Muscle of leg (tissue), 16 donors: ENCODE measurements at places on chromosomes 12 and 14.
A peak's percentile ranks its signal among the peaks of the same experiment; 100 is the strongest.

DNA sequence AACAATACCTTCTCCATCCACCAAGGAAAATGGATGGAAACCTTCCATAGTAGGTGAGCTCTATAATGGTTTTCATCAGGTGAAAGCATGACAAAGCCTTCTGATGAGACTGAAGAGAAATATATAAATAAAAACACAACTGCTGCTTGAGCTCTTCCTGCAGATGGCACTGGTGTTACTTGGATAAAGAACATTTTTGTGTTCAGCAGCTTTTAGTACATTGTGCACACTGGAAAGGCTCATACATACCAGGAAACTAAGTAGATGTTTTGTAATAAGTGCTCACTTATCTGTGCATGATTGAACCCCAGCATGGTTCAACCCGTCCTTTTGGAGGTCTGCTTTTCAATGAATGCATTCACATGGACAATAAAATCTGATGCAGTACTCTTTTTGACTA is 357.3 kb upstream of the MIS18BP1 start:
- DNase-seq = peak; percentile 15
- H3K27ac ChIP-seq = no peak overlapping the region
- H3K4me1 ChIP-seq = no peaks in the 10 kb centered on the region
- no peaks in the 10 kb centered on the region for H3K27me3 ChIP-seq

DNA sequence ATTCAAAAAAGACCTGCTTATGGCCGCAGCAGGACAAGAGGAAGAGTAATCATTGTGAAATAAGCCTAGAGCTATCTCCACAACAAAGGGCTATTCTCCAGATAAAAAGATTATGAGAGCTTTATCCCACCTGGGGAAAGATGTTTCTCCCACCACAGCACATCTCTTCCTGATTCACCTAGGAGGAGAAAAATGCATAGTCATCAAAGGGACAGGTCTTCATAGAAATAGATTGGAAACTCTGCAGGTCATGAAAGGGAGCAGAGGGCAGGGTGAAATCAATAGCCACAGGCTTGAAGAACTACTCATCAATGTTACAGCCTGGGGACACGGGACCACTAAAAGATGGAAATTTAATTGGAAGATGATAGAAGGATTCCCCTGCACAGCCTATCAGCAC is 453.8 kb upstream of the TMEM132C start:
- no peaks in the 10 kb centered on the region for H3K27me3 ChIP-seq
- H3K36me3 ChIP-seq = no peaks in the 10 kb centered on the region
- H3K4me1 ChIP-seq = peaks cover 27% of the 10 kb centered on the region
- H3K4me3 ChIP-seq = no peak overlapping the region

DNA sequence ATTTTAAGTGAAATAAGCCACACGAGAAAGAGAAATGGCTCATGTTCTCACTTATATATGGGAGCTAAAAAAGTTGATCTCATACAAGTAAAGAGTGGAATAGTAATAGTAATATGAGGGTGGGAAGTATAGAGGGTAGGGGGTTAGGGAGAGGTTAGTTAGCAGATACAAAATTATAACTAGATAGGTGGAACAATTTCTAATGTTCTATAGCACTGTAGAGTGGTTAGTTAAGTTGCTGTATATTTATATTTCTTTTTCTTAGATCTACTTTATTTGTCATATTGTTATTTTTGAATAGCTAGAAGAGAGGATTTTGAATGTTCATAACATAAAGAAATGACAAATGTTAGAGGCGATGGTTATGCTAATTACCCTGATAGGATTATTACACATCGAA is 74.1 kb downstream of the MIA2 start:
- H3K27ac ChIP-seq = no peak overlapping the region
- H3K27me3 ChIP-seq = no peaks in the 10 kb centered on the region
- H3K4me1 ChIP-seq = no peaks in the 10 kb centered on the region
- DNase-seq = no peak
- H3K4me3 ChIP-seq = no peak overlapping the region

- DNase-seq = no peak
- no peaks in the 10 kb centered on the region for H3K27me3 ChIP-seq
- no peak overlapping the region for H3K4me3 ChIP-seq
- peaks cover 34% of the 10 kb centered on the region for H3K36me3 ChIP-seq
- H3K4me1 ChIP-seq = no peaks in the 10 kb centered on the region
These were observed 28.6 kb downstream of the DDX51 start for GRCh38 chr12:132115500-132115899.

DNA sequence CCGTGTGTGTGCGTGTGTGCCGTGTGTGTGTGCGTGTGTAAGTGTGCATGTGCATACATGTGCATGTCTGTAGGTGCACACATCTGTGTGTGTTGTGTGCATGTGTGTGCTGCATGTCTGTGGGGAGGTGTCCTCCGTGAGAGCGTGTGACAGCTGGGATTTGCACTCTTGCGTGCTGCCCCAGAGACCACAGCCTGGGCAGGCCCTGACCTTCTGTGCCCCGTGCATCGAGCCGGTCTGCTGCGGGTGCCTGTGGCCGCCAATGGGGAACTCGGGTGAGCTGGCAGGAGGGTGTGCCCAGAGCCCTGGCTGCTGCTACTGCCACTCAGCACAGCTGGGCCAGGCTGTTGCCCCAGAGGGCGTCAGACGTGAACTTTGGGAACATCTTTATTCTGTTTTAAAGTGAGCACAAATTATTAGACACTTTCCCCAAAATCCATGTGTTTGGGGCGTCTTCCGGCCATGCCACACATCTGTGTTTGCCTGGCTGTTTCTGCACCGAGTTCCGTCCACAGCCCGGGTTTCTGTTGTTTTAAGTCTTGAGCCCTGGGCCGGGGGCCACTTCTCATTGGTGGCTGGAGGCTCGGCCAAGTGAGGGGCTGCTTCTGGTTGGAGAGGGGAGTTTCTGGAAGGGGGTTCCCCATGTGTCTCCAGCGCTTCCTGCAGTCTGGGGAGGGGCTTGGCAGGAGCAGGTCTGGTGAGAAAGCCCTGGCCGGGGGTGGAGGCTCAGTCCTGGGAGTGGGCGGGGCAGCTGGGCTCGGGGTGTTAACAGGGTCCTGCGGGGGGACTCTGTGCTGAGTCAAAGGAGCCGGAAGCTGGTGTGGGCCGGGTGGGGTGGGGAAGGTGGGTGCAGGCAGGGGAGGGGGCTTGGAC is 7.6 kb downstream of the CEP170B start:
- peaks cover 7% of the 10 kb centered on the region for H3K27me3 ChIP-seq
- H3K4me3 ChIP-seq = no peak overlapping the region
- DNase-seq = peak; percentile 76
- H3K36me3 ChIP-seq = no peaks in the 10 kb centered on the region

DNA sequence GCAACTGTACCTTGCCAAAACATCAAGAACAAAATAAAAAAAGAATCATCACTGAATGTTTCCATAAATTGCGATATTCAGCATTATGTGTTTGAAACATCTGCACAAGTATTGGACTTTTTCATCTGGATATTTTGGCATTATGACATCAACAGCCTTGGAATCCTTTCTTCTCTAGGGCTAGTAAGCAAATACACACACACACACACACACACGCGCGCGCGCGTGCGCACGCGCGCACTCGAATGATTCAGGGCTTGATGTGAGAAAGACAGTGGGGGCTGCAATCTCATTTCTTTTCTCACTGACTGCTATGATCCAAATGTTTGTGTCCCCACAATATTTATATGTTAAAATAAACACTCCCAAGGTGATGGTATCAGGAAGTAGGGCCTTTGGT is 90.0 kb upstream of the SLC38A4 start:
- H3K27me3 ChIP-seq = no peaks in the 10 kb centered on the region
- H3K4me3 ChIP-seq = no peak overlapping the region
- H3K36me3 ChIP-seq = no peaks in the 10 kb centered on the region
- peaks cover 3% of the 10 kb centered on the region for H3K4me1 ChIP-seq
- peak; percentile 97 for DNase-seq

- peaks cover 55% of the 10 kb centered on the region for H3K4me1 ChIP-seq
- no peak overlapping the region for H3K4me3 ChIP-seq
- peaks cover 46% of the 10 kb centered on the region for H3K27me3 ChIP-seq
- H3K27ac ChIP-seq = peak overlapping the region; percentile 65
- H3K36me3 ChIP-seq = no peaks in the 10 kb centered on the region
- peak; percentile 74 for DNase-seq
These were observed 12.9 kb downstream of the BCL11B start for GRCh38 chr14:99258876-99259726.

DNA sequence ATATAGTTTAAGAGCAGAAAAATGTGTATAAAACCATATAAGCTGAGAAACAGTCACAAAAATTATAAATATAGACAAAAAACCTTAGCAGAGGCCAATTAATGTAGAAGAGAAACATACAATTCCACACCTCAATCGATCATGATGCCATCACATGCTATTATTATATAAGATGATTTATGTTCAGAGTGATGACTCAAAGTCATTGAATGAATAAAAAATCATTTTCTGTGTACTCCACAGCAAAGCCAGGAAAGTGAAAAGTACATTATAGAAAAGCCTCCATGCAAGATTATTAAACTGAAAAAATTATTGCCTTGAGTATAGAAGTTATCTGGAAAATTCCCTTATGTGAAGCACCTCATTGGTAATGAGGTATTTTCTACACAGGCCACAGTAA is 229.2 kb upstream of the PPFIA2 start:
- H3K4me1 ChIP-seq = no peaks in the 10 kb centered on the region
- H3K27ac ChIP-seq = no peak overlapping the region
- no peak for DNase-seq

DNA sequence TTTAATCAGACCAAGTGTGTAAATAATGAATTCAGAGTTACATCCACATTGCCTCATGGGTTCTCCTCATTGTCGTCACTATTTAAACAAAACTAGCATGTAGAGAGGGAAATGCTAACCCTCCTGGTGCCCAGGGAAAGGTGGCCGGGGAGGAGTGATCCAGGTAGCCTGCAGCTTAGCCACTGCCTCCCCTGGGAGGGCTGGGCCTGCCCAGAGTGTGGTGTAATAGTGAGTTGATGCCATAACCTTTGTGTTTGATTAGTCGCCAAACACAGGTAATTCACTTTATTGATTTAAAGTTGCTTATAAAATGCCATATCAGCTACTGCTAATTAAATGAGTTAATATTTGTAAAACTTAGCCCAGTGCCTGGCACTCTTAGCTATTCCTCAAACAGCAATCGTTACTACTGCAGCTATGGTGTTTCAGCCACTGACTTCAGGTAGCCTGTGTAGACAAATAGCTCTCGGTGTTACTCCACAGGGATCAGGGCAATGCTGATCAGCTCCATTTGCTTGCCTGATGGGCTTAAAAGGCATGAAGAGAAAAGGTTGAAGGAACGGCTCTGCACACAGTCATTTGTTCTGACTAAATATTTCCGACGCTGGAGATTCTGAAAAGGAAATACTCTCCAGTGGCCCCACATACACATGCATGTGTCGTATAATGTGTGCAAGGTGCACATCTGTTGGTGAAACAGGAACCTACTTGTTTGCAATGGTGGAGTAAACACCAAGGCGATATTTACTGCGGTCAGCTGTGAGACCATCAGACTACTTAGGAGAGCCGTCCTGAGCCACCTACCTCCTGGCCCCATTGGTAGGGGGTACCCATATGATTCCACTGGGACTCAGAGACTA is 45.7 kb upstream of the PRMT8 start:
- peaks cover 5% of the 10 kb centered on the region for H3K27me3 ChIP-seq
- no peak overlapping the region for H3K4me3 ChIP-seq
- no peaks in the 10 kb centered on the region for H3K4me1 ChIP-seq
- no peak for DNase-seq
- no peak overlapping the region for H3K27ac ChIP-seq
- no peaks in the 10 kb centered on the region for H3K36me3 ChIP-seq

DNA sequence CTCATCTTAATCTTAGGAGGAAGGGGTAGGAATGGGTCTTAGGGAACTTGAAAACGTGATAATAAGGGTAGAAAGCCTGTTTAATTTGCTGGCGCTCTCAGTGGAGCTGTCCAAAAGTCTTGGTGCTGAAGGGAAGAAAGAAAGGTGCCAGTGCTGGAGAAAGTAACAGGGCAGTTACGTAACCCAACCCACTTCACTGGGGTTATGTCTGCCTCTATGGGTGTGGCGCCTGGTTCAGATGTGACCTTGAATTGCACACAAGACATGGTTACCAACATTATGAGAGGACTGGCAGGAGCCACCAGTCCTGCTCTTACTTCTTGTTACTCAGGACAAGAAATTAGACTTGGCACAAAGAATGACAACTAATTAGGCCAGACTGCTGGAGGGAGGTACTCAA is 18.6 kb upstream of the GPATCH2L start:
- no peaks in the 10 kb centered on the region for H3K36me3 ChIP-seq
- H3K27ac ChIP-seq = no peak overlapping the region
- peak; percentile 56 for DNase-seq
- H3K4me3 ChIP-seq = no peak overlapping the region
- H3K27me3 ChIP-seq = peaks cover 67% of the 10 kb centered on the region

DNA sequence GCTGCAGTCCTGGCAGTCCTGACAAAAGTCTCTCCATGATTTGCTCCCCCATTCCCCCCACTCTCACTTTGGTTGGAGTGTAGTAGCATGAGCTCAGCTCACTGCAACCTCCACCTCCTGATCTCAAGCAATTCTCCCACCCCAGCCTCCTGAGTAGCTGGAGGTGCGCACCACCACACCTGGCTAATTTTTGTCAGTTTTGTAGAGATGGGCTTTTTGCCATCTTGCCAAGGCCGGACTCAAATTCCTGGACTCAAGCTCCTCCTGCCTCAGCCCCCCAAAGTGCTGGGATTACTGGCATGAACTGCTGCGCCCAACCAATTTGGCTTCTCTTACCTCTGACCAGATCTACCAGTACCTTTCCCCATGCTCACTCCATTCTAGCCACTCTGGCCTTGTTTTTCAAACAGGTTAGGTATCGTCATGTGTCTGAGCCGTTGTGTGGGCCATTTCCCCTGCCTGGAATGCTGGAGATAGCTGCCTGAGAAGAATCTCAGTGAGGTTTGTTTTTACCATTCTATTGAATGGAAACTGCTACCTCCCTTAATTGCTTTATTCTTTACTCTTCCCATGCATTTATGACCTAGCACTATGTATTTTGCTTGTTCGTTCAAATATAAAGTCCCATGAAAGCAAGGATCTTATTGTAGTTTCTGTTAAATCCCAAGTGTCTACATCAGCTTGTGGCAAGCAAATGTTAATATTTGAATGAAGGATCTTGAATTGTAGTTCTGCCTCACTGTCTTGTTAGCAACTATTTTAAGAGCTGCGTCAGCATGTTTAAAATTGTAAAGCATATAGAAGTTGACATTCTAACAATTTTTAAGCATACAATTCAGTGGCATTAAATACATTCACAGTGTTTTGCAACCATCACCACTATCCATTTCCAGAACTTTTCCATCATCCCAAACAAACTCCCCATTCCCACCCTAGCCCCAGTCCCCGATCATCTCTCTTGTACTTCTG is 39.7 kb downstream of the CPSF6 start:
- peak; percentile 7 for DNase-seq
- peaks cover 4% of the 10 kb centered on the region for H3K27me3 ChIP-seq
- H3K27ac ChIP-seq = no peak overlapping the region
- no peaks in the 10 kb centered on the region for H3K36me3 ChIP-seq
- H3K4me3 ChIP-seq = no peak overlapping the region

DNA sequence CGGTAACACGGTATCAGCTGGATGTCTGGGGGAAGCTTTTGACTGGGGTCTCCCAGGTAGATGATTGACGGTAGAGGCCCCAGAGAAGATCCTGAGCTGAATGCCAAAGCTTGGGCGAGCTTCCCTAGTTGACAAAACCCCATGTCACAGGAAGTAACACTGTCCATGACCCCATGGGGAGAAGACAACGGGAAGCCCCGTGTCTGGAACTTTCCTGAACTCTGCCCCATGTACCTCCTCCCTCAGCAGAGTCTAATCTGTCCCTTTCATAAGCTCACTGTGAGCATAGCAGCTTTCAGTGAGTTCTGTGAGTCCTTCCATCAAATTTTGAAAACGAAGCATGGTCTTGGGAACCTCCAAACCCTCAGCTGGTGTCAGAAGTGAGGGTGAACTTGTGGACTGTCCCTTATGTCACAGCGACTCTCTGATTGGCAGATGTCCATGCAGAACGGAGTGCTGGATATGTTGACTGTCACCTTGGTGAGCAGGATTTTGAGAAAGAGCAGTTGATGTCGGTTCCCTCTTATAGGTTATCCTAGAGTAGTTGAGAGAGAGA is 29.7 kb upstream of the BEGAIN start:
- H3K4me3 ChIP-seq = no peak overlapping the region
- H3K4me1 ChIP-seq = peaks cover 28% of the 10 kb centered on the region
- H3K36me3 ChIP-seq = no peaks in the 10 kb centered on the region
- DNase-seq = no peak
